ENCODE measurements at places on chromosomes 13 and 19.

DNA sequence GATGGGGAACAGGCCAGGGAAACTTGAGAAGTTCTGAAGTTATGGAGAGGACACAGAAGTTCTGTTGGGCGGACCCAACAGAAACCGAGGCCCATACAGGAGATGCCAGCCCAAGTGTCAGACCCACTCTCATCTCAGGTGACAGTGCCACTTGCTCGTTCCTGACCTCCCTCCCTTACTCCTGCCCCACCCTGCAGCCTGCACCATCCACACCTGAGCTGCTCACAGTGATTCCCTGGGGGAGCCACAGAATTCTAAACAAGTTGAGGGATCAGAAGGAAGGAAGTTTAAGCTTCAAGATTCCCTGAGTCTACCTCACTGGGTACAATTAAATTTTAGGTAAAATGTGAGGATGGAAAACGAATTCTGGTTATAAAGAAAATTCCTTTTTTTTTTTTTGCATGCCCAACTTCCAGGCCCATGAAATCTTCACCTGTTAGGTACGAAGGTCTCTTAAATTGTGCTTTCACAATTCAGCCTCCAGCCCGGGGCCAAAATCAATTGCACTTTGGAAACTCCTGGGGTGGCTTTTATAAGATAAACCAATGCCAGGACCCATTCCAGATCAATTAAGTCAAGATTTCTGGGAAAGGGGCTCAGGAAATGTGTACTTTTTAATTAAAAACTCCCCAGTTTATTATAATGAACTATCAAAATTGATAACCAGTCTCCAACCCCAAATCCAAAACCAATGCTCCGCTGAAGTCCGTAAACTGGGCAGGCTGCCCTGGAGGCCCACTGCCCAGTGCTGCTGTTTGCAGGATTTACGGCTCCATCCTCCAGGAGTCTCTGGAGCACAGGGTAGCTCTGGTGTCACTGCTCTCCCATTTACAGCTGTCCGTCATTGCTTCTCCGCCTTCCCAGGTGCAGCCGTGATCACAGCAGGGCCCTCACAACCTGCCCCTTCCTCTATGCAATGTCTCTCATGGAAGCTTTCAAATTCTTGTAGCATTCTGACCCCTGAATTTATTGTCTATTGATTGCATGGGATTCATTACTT lies 643.5 kb downstream of the UQCRFS1 start:
- no peak for DNase-seq

DNA sequence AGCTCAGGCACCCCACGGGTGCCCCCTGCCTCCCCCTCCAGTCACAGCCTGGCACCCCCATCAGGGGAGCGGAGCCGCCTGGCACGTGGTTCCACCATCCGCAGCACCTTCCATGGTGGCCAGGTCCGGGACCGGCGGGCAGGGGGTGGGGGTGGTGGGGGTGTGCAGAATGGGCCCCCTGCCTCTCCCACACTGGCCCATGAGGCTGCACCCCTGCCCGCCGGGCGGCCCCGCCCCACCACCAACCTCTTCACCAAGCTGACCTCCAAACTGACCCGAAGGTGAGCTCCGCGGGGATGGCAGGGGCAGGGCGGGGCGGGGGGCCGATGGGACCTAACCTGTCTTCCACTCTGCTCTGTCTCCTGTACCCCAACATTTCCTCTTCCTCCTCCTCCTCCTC lies 25.0 kb downstream of the CKM start:
- DNase-seq, result no peak

GRCh38 chr13:28717170-28717569 lies 1.6 kb downstream of the SLC46A3 start:
- DNase-seq, result no peak

GRCh38 chr13:65387743-65388347 lies 1842.3 kb downstream of the PCDH9 start:
- DNase-seq, result no peak

GRCh38 chr13:33208290-33209220 lies 77.0 kb downstream of the STARD13 start:
- DNase-seq, result no peak

GRCh38 chr19:3263866-3264265 lies 39.4 kb downstream of the CELF5 start:
- no peak for DNase-seq

GRCh38 chr13:41765813-41766212 lies 195.1 kb downstream of the VWA8 start:
- DNase-seq, result no peak

- no peak for DNase-seq
Measured at GRCh38 chr13:100810481-100810880, 135.9 kb upstream of the TMTC4 start.

DNA sequence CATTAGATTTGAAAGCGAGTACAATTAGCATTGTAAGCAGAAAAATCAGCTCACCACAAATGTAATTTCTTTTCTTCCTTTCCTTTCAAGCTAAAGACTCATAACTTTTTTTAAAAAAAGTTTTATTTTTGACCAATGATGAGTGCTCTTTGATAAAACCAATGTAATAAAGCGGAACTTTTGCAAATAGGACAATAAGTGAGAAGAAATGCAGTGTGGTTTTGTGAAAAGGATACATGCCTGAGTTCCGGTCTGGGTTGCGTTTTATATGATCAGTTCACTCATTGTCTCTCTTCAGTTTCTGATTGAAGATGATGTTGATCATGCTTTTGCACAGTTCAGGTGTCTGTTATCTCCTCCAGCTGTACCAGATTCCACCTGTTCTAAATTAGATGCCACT lies 274.4 kb downstream of the KLF12 start:
- DNase-seq, result no peak

DNA sequence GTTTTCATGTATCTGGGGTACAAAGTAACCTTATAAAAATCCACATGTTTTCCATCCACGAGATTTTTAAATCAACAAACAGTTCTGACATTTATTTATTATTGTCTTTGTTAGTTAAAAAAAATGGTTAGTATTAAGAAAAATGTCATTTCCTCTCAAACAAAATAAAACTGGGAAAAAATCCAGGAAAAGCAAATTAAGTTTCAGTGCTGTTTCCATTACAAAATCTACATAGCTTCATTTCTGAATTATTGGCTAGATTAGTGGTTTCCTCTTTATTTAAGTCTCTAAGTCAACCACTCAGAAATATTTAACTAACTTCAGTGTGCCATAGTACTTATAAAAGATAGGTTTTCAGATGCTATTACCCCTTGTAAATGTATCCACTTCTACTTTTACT lies 49.1 kb downstream of the MZT1 start:
- DNase-seq, result no peak

DNA sequence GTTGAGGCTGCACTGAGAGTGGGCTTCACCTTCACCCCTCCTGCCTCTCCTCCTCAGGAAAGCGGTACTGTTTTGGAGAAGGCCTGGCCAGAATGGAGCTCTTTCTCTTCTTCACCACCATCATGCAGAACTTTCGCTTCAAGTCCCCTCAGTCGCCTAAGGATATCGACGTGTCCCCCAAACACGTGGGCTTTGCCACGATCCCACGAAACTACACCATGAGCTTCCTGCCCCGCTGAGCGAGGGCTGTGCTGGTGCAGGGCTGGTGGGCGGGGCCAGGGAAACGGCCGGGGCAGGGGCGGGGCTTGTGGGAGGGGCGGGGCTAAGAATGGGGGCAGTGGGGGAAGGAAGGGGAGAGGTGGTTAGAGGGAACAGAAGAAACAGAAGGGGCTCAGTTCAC lies 7.5 kb downstream of the CYP2A13 start:
- DNase-seq, result no peak

DNA sequence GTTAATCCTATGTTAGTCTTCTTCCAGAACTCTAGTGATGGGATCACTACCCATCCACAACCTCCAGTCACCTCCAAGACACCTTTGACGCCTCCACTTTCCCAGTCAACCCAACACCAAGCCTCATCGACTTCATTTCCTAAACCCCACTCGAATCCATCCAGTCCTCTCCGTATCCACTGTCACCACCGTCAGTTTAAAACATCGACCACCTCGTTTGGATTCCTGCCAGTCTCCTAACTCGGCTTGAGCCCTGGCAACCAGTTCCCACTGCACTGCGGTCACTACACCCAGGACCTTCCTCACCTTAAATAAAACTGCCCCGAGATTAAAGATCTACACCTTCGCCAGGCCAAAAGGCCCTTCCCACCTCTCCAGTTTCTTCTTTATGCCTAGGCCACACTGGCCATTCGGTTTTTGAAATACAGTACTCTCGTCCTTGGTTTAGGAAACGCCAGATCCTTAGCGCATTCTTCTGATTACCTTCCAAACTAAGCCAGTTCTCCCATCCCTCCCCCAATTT lies 1.2 kb downstream of the MTIF3 start:
- no peak for DNase-seq

GRCh38 chr19:5585461-5586299 lies 17.9 kb upstream of the TINCR start:
- DNase-seq, result no peak

- no peak for DNase-seq
Measured at GRCh38 chr19:48757741-48758144, 2.4 kb downstream of the FGF21 start.

- no peak for DNase-seq
Measured at GRCh38 chr19:49020931-49021895, 2.9 kb downstream of the CGB3 start.

- no peak for DNase-seq
Measured at GRCh38 chr13:113288880-113289279, 8.2 kb upstream of the LAMP1 start.

DNA sequence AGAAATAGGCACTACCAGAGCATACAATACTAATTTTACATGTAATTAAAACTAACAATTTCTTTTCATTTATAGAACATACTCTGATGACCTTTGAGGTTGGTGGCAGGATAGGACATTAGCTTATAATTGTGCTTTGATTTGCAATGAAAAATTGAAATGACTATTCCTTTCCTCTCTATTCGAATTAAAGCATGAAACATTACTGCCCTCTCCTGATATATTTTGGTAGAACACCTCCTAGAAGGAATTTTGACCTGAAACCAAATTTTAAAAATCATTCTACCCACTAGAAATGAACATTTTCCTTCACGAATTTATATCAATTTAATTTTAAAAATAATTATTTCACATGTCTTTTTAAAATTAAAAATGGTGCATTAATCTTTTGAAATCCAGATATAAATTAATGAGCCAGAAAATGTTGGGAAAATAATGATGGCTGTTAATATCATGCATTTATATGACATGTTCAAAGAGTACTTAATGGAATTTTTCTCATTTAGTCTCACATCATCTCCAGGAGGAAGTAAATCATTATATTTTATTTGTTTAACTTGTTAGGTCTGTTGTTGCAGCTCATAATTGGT lies 556.3 kb upstream of the ARGLU1 start:
- DNase-seq, result peak; percentile 4

DNA sequence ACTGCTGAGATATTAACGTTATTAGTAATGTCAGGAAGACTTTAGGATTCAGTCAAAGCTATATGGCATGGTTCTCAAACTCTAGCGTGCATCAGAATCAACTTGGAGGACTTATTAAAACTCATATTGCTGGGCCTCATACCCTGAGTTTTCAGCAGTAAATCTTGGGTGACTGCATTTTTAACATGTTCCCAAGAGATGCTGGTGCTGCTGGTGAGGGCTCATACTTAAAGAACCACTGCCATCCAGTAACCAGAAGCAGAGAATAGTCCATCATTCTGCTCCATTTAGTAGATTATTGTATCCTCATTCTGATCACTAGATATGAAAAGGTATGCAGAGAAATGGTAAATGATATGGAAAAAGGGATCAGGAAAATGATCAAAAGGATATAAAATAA lies 7.9 kb downstream of the GPR12 start:
- DNase-seq, result no peak
